ENCODE measurements at places on chromosomes 4 and X.

- DNase-seq, result no peak
These were observed 538.1 kb downstream of the STIM2 start for GRCh38 chr4:27398631-27399310.

GRCh38 chr4:38615847-38616246, 48.2 kb upstream of the KLF3 start:
- DNase-seq, result no peak

GRCh38 chrX:46258356-46258755, 286.9 kb downstream of the ZNF674 start:
- DNase-seq, result no peak

DNA sequence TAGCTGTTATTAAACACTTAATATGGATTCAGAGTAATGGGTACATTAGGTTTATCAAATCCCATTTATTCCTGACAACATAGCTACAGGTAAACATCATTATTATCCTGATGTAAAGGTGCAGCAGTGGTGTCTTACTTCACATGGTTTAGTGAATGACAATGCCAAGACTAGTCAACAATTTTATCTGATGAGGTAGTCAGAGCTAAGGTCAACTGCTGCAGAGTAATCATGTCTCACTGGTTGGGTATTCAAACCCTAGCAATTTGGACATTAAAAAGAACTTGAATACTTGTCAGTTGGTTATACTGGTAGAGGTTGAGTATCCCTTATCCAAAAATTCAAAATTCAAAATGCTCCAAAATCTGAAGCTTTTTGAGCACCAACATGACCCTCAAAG, 117.6 kb downstream of the MAB21L2 start:
- DNase-seq, result no peak

DNA sequence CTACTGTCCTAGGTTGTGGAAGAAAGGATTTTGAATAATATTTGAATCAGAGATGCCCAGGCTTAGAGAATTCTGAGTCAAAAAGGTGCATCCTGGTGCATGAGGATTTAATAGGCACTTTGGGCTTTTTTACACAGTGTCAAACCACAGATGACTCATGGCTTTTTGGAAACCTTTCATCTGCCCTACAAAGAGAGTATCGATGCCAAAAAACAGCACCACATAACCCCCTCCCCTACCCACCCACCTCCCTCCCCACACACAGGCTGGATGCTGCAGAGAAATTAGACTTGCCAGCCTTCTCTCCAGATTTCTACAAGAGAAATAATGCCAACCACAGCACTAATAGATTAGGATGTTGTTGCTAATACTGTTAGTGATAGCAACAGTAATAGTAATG, 779.3 kb downstream of the NLGN4X start:
- DNase-seq, result no peak

DNA sequence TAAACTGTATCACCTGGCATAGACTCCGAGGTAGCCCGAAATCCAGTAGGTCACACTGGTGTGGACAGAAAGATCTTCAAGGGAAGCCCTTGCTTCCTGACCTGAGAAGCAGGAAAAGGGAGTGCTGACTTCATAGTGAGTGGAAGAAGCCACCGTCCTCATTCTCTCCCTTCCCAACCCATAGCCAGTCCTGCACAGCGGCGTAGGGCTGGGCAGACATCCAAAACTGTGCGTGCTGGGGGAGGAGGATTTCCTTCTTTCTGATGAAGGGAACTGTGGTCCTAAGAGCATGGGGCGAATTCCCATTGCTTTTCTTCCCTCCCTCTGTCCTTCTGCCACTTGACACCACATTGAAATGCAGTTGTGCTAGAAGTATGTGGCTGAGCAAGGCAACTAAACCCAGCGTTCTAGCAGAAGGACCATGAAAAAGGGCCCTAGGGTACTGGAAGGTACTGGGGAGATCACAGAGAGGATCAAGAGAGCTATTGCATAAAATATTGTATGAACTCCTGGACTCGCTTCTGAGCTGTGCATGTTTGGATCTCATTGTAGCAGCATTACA, 66.9 kb downstream of the STOX2 start:
- DNase-seq, result no peak

GRCh38 chrX:65610481-65610880, 57.0 kb upstream of the MSN start:
- DNase-seq, result no peak

DNA sequence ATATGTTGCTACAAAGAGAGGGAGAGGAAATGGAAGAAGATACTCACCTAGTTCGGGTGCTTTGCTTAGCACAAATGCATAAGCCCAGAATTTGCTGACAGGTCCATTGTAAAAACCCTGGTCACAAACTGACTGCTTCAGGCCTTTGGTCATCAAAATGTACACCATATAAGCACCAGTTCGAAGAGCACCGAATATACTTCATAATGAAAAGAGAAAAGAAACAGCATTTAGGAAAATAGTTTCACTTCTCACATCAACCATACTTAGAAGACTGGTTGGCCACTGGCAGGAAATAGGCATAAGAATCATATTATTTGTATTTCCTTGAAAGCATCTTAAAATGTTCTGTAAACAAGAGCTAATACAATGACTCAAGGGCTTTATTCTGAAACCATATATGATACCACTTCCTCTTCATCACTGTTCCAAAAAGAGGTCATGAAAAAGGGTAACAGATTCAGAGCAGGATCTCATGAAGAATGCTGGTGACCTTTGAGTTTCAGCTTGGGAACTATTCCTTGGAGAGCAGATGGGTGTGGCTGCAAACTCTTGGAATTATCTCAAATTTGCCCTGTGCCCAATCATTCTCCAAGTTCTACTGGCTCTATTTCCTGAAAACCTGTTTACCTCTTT, 138.7 kb downstream of the ELOVL6 start:
- DNase-seq, result no peak

- no peak for DNase-seq
These were observed 89.4 kb upstream of the DKK2 start for GRCh38 chr4:107125496-107125895.

DNA sequence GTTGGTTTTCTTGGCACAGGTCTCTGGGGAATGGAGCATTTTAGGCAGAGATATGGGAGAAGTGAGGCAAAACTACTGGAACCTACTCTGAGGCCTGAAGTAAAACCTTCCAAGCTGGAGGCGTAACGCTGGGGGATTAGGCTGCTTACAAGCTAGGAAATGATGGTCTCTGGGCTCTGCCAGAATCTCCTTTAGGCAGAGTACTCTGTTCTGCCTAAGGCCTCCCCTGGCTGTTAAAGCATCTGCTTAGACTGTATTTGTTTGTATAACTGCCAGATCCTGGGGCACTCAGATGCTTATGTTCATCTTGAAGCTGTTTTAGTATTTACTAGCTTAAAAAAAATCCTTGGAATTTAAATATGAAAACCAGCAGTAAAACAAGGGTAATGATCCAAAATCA, 822.2 kb downstream of the RPA4 start:
- DNase-seq, result no peak

- no peak for DNase-seq
These were observed 319.6 kb upstream of the HS3ST1 start for GRCh38 chr4:11748164-11748872.

DNA sequence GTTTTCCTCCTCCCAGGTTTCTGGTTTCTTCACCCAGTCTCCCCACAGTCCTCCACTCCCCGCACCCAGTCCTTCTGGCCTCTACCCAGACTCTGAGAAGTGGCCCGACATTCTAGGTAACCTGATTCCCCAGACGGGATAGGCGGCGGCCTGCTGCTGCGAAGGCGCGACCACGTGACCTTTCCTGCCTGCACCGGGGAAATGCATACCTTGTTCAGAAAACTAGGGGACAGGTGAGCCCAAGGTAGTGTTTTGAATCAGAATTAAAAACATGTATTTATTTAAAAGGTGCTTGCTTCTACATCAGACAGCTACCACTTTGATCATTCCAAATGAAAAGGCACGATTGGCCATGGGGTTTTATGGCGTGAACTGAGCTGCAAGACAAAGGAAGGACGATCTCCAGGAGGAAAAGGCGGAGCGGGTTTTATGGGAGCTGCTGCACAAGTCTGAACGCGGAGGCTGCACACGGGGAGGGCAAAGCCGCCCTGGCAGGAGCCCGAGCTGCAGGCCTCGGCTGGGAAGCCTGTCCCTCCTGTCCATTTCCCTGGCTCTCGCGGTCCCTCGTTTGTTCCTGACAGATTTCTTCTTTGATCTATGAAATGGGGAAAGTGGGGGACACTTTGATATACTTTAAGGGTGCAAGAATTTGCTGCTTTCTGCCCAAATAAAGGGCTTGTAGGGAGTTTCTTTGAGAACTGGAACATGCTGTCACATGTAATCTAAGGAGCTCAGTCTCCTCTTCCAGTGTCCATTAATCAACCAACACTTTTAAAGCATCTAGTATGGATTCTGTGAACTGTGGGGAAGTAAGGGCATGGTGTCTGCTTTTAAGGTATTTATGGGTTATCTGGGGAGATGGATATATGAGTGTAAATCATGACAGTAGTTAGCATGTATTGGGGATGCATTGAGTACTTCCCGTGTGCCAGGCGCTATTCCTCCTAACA, 150.9 kb downstream of the SPRY1 start:
- no peak for DNase-seq

- no peak for DNase-seq
These were observed 1.2 kb downstream of the RAB9B start for GRCh38 chrX:103830848-103831247.

DNA sequence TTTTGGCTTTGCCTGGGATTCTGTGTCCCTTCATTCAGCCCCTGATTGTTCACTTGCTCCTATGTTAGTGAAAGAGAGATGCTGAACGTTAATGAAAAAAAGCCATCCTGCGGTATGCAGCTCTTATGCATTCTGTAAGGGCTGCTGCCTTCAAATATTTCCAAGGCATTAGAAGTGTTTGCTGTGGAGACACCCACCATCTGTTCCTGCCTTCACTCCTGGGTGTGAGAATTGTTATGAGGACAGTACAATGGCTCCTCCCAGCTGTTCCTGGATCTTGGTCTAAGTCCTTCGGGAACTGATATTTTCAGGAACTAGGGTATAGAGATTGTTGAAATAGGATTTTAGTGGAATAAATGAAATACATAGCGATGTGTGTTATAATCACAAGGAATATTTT, 427.1 kb upstream of the FAM47C start:
- no peak for DNase-seq

- no peak for DNase-seq
These were observed 82.1 kb downstream of the CLDN34 start for GRCh38 chrX:10049236-10049635.

- peak; percentile 47 for DNase-seq
These were observed 76.7 kb downstream of the SCD5 start for GRCh38 chr4:82721819-82722423.

All from activated naive CD4-positive, alpha-beta T cell treated with anti-CD3 and anti-CD28 coated beads, Interleukin-2, amount 10 ng/mL, durations not matched to agents 7 days and 5 days (primary cell).